ENCODE measurements at places on chromosomes 2 and 18.

- no peak for DNase-seq
Observed at GRCh38 chr2:215140166-215140707, 1.8 kb upstream of the ABCA12 start.

DNA sequence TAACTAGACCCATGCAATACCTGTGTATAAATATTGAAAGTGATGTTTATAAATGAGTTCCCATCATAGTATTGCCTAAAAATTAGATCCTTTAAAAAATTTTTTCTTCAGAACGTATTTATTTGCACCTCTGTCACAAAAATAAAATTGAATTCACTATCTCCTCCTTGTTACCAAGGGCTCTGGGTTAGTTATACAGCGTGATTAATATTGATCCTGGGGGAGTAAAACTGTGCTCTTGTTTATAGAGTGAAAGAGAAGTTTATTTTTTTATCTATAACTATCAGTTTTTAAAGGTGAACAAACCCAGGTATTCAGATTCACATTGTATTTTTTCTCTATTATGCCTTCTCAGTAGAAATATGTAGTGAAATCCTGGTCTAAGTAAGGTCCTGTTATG lies 458.5 kb downstream of the CPS1 start:
- DNase-seq: no peak

DNA sequence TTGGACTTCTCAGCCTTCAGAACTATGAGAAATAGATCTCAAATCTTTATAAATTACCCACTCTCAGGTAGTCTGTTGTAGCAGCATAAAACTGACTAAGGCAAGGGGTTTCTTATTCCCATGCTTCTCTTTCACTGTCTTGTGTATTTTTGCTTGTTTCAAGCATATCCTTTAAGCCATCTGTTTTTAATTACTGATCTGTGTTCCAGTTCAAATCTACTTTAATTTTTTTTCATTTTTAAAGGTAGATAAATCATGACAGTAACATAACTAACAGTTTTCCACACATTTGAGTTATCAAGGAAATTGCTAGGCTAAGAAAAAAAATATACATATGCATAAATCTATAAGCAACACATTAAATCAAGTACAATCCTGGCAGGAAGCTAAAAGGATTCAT lies 317.9 kb upstream of the TNP1 start:
- no peak for DNase-seq

- no peak for DNase-seq
Observed at GRCh38 chr2:43251171-43251731, 24.8 kb upstream of the ZFP36L2 start.

DNA sequence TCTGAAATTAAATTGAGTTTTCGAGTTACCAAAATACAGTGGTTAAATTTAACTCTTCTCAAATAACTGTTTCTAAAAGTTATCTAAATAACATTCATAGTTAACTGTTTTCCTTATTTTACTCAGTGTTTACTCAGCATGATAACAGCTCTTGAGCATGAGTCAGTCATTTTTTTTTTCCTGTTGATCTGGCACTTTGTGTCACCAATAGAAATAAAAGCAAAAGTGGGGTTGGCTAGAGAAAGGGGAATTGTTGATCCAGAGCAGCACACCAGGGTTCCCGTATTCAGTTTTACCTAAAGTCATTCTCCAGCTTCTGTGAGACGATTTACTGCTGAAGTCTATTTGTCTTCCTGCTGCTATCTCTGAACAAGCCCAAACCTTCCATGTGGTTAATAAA lies 851.6 kb downstream of the DCC start:
- no peak for DNase-seq

DNA sequence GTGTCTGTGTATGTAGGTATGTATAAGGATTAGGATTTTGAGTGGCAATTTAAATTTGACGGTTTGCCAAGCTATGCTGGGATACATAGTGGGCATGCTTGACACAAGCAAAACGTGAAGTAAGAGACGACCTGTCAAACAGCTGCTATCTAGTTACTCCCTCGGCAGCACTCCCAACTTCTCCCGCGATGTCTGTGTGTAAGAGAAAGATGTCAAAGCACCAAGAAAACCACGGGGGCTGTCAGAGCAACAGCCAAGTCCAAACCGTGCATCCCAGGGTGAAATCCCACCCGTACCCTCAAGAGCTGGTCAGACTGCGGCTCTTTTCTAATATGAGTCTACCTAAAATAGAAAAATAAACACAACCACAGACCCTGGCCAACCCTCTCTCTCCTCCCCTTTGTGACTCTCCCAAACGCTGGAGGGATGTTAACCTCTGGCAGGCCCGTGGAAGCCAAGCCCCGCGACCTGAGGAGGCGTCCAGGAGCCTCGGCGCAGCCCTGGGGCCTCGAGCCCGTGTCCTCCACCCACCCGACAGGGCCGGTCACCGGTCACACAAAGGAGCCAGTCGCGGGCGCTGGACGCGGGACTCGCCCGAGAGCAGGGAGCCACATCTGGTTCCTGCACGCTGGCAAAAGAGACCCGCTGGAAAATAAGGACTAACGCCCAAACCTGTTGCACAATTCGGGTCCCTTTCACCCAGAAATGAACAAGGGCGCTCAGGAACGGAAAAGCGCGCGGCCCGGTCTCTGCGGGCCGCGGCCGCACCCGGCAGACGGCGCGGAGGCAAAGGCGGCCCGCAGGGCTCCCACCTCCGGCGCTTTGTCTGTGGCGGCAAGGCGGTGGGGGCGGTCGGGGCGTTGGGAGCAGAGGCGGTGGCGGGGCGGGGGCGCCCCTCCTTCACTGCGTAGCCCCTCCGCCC lies 925 bp downstream of the SESTD1 start:
- peak; percentile 8 for DNase-seq

GRCh38 chr18:64712035-64712434 lies 563.1 kb upstream of the LINC00305 start:
- no peak for DNase-seq

DNA sequence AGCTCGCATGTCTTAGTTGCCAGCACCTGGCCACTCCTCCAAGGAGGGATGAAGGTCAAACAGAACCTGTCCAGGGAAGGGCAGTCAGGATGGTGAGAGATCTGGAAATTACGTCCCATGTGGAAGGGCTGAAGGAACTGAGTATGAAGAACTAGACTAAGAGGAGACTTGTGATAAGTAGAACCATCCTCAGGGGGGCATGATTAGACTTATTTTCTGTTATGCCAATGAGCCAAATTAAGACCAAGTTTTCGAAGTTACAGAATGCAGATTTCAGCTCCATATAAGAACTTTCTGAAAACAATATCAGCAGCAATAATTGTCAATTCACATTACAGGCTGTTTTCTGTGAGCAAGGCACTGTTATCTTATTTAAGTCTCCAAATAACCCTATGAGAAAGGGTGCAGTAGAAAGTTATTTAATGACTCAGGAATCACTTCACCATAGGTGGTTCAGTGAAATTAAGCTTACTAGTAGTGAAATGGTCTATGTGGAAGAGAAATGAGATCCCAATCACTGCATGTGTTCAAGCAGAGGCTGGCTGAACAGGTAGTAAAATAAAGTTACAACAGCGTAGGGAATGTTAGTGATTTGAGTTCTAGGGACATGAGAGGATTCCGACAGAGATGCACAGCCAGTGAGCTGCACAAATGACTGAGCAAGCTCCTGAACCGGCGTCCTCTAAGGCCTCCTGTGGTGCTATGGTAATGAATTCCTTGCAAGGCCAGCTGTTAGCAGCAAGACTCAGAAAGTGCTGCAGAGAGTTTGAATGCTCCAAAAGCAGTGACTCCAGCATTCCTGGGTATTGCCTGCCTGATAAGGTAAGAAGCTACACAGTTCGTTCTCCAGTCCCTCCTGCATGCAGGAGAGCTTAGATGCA lies 4.5 kb upstream of the DYM start:
- DNase-seq: no peak

DNA sequence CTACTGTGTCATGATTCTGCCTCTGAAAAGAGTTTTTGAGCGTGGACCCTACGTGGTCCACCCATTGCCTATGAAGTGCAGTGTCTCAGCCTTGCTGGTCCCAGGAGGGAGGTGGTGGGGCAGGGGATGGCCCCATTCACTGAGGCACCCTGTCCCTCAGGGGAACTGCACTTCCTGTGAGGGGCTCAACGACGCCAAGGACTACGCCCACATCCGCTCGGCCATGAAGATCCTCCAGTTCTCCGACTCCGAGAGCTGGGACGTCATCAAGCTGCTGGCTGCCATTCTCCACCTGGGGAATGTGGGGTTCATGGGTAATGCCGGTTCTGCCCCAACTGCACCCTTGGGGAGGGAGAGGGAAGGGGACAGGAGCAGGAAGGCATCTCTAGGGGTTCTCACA lies 42.5 kb downstream of the MYO7B start:
- no peak for DNase-seq

- no peak for DNase-seq
Observed at GRCh38 chr18:46554406-46555080, 102.5 kb downstream of the LOXHD1 start.

DNA sequence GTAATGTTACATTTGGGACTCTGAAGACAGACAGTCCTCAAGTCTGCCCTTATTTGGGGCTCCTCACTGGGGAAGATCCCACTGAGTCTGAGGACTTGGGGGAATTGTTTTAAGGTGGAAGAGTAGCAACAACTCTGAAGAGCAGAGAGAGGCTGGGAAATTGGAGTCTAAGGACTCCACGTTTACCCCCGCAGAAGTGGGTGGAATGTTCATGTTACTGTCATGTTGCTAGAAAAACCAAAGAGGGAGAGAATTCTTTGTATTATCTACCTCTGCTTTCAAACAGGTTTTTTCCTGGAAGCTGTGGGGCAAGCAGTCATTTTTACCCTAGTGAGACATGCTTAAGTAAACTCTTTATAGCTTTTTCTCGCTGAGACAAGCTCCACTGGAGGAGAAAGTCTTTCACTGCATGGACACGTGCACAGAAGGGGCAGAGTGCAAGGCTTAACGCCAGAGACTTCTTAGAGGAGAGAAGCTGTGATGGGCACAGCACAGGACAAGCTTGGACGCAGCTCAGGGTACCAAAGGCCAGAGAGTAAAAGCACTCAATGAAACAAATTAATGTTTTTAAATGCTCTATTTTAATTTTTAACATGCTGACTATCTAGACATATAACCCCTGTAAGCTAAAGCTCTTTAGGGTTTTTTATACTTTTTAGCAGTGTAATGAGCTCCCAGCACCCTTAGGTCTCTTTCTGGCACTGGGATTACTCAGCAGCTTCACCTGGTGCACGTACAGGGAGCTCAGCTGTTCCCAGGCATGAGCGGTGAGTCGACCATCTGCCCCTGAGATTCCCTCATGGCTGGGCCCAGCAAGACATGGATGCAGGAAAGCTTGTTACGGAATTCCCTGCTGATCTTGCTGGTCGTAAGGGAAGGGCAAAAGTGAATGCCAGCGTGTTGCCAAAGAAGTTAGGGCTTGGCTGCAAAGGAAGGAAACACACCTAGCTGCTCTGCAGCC lies 54.5 kb upstream of the BIN1 start:
- no peak for DNase-seq

DNA sequence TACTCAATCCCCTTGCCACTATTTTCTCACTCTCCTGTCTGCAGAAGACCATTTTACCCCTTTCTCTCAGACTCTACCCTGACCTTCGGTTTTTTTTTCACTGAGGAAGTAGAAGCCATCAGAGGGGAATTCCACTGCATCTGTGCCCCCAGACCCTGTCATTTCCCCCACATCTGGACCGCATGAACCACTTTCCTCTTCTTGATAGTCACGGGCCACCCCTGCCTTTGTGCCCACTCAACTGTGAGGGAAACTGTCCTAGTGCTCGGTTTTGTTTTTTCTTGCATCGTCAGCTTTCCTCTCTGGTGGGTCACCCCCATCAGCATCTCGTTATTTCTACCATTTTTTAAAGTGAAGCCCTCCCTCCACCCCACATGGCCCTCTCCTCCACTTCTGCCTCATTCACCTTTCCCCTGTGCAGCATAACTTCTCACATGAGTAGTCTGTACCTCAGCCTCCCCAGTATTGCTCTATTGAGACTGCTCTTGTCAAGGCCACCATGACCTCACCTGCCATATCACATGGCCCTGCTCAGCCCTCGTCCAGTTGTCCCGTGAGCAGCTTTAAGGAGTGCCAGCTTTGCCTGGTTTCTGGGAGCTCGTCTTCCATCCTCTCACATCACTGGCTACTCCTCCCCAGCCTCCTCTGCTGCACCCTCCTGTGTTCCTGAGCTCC lies 32.4 kb downstream of the TMEM87B start:
- no peak for DNase-seq

- DNase-seq: no peak
Observed at GRCh38 chr2:235138339-235138738, 186.5 kb downstream of the SH3BP4 start.
